Endothelial cell of umbilical vein (primary cell): ENCODE measurements at places on chromosomes 12 and 14. TPM values are rescaled to one million over a fixed set of nuclear protein-coding genes. Genes with fewer than 3 reads are reported as not detected.
A peak's percentile ranks its signal among the peaks of the same experiment; 100 is the strongest.

Gene MYH6
- not detected in 2 replicates for total RNA-seq

Gene IKZF4
- total RNA-seq: 3.5 and 5.4 TPM in 2 replicates

Gene KRT84
- total RNA-seq: not detected in 2 replicates

Gene SYNJ2BP
- total RNA-seq: 26.9 and 27.7 TPM in 2 replicates

Gene VASH1
- 168 and 246 TPM in 2 replicates for total RNA-seq

- DNase-seq: no peak
Measured at GRCh38 chr12:15688838-15689625, 100.2 kb downstream of the EPS8 start.

GRCh38 chr12:117212563-117213190 lies 22.4 kb upstream of the FBXO21 start:
- peak; percentile 70 for DNase-seq

- peak; percentile 87 for DNase-seq
Measured at GRCh38 chr12:1474041-1474573, 120.3 kb downstream of the FBXL14 start.

GRCh38 chr12:118326991-118327390 lies 45.7 kb downstream of the TAOK3 start:
- DNase-seq: no peak

DNA sequence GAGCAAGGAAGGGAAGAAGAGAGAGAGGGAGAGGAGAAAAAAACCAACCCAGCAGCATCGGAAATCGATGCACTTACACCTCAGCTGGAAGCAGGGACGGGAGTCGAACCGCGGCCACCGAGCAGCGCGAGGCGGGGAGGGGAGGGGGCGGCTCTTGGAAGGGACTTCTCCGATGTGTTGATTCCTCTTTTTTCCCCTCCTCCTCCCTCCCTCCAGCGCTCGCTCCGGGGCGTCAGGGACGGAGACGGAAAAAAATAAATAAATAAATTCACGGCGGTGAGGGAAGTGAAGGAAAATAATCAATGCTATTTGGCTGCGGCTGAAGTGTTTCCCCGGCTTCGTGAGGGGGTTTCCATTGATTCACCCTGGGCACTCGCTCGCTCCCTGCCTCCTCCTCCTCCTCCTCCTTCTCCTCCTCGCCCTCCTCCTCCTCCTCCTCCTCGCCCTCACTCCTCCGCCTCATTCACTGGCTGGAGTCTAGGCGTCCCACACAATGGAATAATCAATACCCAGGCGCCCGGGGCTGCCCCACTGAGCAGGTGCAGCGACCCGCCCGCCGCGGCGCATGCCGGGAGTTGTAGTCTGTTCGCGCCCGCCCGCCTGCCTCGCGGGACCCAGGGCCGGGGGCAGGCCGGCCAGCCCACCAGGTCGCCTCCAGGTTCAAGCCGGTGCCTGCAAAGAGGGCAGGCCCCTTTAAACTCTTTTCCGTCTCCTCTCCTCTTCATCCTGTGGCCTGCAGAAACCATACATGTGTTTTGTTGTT lies at the start of gene ZFHX2:
Gene ZFHX2 (minus strand): TSS at position 500 of the 763 bp plus-strand sequence. CDS start 16,440 bp downstream, outside the sequence.
- peak; percentile 70 for DNase-seq
